ENCODE measurements at places on chromosomes 12 and 14. TPM values are rescaled to one million over a fixed set of nuclear protein-coding genes. Genes with fewer than 3 reads are reported as not detected.

KCNMB4 gene
- total RNA-seq = 1.4 TPM

AP1G2 gene
- total RNA-seq = 10.4 TPM

RDH11 gene
- 13.9 TPM for total RNA-seq

NGB gene
- total RNA-seq = not detected

SLCO1B3 gene
- 0.60 TPM for total RNA-seq

All from left ventricle myocardium inferior (tissue), 1 donor.